ENCODE measurements at places on chromosomes 6 and 20.

DNA sequence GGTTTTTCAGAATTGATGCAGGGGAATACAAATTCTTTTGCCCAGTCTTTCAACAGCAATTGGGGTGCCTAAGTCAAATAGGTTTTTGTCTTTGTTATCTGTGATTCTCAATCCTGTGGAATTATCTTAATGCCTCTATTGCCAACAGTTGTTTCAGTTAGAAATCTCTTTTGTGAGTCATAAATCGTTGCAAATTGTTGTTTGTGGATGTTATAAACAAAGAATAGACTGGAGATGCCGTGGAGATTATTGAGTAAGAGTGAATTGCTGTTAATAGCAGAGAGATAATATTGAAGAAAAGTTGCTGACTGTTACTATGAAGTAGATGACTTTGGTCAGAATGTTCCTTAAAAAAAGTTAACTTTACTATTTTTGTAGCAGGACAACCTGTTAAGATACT is 63.7 kb upstream of the POPDC3 start:
- no peak for DNase-seq

DNA sequence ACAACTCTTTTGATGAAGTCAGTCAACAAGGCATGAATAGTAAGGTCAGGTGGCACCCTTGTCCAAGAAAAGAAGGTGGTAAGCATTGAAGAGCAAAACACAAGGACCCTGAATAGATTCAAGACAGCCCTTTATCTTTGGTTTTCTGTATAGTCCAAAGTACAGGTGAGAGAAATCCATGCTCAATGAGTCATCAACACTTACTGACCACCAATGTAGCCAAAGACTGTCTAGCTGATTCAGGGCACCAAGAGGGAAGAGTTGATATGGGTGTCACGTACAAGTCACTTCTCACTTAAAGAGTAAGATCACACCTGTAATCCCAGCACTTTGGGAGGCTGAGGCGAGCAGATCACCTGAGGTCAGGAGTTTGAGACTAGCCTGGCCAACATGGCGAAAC is 528.3 kb downstream of the CD83 start:
- DNase-seq = no peak

DNA sequence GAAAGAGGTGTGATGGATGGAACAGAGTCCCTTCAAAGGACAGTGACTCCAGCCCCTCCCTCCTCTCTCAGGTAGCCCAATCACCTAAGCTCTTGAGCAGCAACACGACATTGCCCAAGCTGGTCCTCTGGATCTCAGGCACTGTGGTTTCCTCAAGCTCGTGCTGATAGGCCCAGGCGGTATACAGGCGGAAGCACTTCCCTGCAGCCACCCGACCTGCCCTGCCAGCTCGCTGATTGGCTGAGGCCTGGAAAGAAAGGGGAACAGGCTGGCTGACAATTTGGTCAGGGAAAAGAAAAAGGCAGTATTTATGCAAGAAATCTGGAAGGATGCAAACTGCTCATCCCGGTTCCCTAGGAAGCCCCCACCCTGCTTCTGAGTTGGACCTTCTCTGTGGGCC is 9.6 kb downstream of the C6orf136 start:
- DNase-seq = no peak

DNA sequence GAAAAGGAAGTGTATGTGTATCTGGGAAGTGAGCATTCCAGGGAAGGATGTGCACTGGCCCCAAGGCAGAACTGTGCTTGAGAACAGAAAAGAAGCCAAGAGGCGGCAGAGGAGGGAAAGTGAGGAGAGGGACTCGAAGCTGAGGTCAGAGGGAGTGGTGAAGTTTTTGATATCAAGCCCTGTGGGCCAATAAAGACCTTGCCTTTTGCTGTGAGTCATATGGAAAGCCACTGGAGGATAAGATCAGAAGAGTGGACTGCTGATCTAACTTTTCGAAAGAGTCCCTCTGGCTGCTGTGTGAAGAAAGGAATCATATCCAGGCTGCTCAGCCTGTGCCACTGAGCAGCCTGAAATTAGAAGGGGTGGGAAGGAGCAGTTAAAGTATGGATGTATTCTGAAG is 99.4 kb downstream of the EYA4 start:
- no peak for DNase-seq

GRCh38 chr6:69064226-69064625 is 429.1 kb downstream of the ADGRB3 start:
- DNase-seq = no peak

DNA sequence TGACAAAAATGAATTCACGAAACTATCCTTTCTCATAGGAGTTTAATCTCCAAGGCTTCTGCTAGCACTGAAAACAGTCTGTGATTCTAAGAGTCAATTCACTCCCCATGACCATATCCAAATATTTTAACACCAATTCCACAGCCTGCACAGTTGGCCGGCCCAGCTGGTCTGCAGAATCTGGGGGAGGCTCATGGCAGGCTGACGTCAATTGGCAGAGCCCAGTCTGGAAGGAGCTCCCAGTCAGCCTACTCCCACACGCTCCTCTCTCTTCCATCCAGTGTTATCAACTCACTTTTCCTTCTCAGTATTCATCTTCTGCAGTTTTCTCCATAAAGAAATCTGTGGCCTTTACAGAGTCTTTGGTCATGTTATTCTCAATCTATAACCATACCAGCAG is 111.0 kb downstream of the TBXT start:
- no peak for DNase-seq

DNA sequence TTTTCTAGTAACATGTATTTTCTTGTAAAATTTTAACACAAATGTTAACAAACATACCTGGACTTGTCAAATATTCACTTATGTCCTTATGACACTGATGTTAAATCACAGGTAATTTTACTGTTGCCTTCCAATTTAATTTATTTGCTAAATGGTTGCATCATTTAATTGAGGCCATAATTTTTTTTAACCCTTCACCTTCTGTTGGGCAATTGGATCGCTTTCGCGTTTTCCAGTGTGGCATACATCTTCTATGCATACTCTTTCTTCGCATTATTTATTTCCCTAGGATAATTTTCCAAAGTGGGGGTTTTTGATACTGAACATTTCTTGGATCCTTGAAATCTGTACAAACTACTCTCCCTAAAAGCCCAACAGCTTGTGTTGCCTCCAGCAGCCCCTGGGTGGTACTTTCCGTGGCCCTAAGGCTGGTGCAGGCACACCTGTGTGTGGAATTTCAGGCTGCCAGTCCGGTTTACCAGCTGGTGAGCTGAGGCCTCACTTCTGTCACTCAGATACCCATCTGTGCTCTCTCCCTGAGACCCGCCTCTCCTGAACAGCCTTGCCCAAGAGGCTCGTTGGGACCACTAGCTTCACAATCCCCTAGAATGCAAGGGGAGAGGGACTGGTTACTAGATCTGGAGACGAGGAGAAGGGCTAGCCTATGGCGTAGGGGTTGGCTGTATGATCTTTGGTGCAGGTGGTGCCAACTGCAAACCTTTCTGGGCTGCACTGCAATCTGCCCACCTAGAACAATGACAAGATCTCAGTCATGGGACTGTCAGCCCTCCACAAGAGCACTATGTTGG is 11.2 kb upstream of the C20orf144 start:
- DNase-seq = no peak

DNA sequence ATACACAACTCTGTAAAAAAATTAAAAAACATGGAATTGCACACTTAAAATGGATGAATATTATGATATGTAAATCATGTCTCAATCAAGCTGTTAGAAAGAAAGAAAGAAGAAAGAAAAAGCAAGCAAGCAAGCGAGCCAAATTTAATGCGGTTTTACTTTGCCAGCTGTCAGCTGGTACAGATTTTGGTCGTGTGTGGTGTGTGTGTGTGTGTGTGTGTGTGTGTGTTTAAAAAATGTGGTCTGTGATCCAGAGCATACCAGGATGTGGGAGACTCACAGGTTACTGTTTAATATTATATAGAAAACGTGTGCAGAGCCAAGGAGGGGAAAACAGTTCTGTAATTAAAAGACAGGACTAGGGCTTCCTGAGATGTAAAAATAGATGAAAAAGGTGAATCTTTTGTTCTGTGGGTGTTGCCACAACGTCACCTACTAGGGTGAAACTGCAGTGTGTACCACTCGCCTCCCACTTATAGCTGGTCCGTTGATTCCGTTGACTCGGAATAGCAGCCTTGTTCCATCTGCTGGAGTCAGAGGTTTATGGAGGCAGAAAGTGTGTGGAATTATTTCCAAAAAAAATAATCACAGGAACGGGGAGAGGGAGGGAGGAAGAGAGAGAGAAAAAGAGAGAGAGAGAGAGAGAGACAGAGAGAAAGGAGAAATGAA is 197.7 kb downstream of the BCAS1 start:
- DNase-seq = no peak

DNA sequence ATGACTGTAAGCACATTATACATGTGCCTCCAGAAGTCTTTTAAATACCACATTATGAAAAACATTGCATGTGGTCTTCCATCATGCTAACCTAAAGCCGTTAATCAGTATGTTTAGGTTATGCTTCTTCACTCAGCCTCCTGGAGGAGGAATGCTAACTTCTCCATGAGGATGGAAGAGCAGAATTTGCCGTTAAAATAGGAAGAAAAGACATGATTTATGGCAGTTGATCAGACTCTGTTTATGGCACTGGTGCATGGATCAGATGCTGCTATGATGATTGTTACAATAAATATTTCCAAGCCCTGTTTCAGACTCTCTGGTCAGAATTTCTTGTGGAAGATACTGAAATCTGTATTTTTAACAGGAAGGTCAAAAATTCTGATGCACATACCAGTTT is 31.7 kb downstream of the MAP3K4 start:
- DNase-seq = no peak

GRCh38 chr6:128343706-128344105 is 176.7 kb downstream of the PTPRK start:
- DNase-seq = no peak

GRCh38 chr20:47656318-47656717 is 129.0 kb downstream of the SULF2 start:
- no peak for DNase-seq

DNA sequence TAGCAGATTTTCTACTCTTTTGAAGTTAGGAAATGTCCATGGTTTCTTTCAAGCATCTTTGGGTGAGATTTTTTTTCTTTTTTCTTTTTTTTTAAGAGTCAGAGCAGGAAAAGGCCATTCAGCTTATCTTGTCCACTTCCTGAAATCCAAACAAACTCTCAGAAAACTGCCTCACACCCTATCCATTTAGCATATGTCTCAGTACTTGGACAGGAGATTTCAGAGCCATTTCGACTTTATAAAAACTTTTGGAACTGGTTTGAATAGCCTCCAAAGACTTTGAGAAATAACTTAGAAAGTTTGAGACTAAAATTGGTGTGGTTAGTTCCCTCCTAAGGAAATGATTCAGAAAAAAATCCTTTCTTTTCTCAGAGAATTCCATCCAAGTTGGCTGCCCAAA is 125.1 kb downstream of the MYLK4 start:
- DNase-seq = no peak

DNA sequence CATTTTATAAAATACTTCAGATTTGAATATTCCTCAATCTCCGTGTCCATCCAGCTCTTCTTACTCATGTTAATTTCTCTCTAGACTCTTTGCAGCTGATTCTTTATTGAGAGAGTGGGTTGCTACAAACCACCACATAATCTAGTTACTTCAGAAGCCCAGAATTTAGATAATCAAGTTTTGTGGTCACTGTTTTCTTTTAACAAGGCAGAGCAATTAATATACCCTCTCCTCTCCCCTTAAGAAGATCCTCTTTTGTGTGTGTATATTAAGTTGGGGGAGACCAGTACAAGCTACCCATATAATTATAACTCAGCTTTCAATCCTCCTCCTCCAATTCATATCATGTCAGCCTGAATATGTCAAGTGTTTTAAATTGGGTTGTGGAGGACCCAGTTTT is 95.1 kb downstream of the IRAK1BP1 start:
- DNase-seq = no peak

DNA sequence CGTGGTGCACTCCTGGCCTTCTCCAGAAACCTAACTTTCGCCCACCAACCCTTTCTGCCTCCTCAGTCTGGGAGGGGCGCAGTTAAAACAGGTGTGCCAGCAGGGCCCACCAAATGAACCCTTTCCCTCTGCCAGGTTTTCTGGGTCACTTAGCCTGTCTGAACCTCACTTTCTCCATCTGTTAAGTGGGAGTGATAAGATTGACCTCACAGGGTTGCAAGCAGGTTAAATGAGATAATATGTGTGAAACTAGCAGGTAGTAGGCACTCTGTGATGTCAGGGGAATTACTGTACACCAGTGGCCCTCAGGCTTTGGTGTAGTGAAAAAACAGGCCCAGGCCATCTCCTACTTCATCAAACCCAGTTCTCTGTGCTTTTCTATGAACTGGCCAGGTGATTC is 14.1 kb downstream of the BNIP5 start:
- DNase-seq = no peak

DNA sequence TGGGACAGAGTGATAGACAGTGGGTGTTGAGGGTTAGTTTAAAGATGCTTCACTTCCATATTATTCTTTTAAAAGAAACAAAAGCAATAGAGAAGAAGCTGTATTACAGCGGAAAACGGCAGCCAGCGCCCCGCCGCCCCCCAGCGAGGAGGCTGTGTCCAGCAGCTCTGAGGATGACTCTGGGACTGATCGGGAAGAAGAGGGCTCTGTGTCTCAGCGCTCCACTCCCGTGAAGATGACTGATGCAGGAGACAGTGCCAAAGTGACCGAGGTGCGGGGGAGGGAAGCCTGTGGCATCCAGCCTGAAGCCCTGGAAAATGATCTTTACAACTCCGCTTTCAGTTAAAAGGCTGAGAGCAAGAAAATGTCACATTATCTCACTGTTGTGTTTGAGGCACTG is 100.2 kb downstream of the FIG4 start:
- DNase-seq = no peak

- DNase-seq = no peak
These were observed 8.3 kb upstream of the TNXB start for GRCh38 chr6:32117461-32117860.

DNA sequence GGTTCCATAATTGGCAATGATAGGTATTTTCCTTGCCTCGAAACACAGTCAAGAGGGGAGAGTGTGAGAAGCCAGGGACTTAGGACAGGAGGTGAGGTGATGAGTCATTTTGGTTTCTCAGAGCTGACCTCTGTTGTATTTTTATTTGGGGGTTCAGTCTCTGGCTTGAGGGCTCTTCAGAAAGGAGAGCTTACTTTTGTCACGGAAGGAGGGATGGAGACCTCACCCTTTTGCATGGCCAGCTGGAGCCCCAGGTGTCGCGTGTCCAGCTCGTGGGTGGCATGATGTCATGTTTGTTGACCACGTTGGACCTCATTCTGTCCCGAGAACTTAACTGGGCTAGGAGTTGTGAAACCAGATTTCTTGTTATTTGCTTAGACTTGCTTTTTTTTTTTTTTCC is 293.9 kb downstream of the QKI start:
- DNase-seq = no peak

GRCh38 chr20:62584671-62585460 is 57.4 kb upstream of the SLCO4A1 start:
- DNase-seq = no peak

DNA sequence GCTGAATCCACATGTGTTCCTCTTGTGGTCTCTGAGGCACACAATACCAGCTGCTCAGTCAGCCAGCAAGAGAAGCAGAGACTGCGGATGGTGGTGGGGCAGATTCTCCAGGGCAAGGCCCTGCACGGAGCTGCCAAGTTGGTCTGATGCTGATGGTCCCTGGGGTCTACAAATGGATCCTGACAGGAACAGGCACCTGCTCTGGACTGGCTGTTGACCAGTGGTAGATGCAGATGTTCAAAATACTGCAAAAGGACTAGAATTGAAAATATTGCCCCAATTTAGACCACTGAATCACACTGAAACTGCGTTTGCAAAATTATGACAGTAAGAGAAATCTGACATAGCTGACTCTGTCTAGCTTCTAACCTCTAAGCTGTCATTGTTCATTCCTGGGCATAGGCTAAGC is 29.6 kb upstream of the TUBB2A start:
- no peak for DNase-seq
